H54 (cell line): ENCODE measurements at places on chromosomes 3 and 15.

DNA sequence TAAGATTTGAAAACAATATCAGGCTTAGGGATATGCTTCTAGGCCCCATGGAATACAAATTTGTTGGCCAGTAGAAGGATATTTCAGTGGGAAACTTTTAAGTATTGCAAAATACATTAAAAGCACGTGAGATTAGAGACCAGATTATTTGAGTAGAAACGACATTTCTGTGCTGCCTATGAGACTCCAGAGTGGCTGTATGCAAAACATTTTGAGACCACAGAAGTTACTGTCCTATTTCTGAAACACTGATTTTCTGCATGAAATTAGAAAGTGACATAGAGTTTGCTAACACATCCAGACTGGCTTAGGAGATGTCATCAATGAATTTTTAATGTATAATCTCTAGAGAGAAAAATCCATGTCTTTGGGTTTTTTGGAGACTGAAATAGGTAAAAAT is 99.8 kb downstream of the KCNH8 start:
- no peak for DNase-seq

DNA sequence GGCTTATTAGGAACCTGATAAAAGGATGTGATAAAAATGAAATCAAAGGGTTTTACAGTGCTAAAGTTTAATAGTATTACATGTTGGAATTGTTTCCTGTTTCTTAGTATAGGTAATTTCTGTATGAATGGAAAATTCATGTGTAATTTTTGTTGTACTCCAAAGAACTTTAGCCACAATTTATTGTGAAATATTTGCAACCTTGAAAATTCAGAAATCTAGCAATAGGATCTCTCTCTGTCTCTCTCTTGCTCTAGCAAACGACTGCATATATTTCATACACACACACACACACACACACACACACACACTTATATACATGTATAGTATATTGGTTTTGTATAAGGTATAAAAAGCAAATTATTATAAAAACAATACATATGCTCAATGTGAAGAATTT is 59.6 kb downstream of the PIAS1 start:
- DNase-seq = no peak

- no peak for DNase-seq
Measured at GRCh38 chr3:177234121-177234520, 36.8 kb upstream of the TBL1XR1 start.

DNA sequence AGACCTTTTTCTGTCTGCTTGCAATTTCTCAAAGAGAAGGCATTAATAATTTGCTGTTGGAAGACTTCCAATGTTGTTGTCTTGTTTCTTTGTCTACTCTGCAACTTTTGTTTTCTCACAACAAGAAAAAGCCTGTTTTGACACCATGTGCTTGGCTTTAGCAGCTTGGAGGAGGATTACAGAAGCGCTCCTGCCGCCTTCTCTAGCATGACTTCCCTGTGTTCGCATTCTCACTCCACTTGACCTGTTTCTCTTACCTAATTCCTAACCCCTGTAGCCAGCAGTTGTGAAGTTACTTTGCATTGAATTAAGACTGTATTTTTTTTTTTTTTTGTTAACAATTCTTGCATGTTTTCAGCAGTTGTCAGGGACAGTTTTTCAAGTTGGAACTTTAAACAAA is 235.3 kb upstream of the GOLIM4 start:
- no peak for DNase-seq

DNA sequence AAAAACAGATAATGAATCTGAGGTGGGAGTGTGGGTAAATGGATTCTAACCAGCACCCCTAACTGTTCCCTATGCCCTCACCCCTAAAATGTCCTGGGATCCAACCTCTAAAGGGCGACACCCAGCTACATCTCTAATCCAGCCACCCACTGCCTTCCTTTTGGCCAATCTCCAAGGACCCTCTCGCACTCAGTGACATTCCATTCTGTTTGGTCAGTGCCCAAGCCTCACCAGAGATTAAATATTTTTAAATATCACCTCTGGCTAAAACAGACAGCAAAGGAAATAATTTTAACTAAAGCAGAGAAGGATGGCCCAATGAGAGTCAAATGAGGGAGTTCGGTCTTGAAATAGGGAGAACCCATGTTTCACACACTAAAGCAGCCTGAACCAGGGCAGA is 19.9 kb upstream of the SCN10A start:
- DNase-seq = no peak

GRCh38 chr3:34869696-34870095 is 769.6 kb upstream of the ARPP21 start:
- no peak for DNase-seq

DNA sequence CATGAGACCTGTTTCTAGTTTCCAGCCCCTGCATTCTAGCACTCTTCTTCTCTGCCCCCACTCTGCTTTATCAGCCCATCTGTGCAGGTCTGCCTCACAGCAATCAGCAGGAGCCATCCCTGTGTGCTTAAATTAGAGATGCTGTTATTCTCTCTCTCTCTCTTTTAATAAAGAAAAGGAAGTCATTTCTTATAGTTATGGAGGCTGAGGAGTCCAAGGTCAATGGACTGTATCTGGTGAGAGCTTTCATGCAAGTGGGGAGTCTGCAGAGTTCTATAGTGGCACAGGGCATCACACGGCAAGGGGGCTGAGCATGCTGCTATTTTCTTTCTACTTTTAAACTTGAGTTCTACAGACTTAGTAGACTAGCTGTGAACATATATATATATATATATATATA is 4.5 kb upstream of the ST6GAL1 start:
- no peak for DNase-seq

DNA sequence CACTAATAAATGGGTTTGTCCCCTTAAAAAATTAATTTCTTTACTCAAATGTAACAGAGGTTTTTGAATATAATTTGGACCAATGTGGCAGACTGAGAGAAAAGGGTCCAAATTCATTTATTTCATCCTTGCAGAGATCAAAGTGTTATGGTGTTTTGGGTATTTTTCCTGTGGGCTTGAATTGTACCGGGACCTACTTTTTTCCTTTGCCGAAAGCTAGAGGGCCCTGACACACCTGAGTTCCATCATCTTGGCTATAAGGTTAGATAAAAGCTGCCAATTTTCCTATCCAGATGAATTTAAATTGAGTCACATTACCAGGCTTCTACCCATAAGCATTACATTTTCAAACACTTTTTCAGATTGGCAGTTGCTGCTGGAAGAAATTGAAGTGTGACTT is 908 bp downstream of the CCNB2 start:
- DNase-seq = no peak

- no peak for DNase-seq
Measured at GRCh38 chr15:66598095-66598815, 32.5 kb upstream of the LCTL start.

- no peak for DNase-seq
Measured at GRCh38 chr3:17931131-17931530, 188.7 kb upstream of the TBC1D5 start.

GRCh38 chr3:66948041-66948440 is 50.1 kb upstream of the KBTBD8 start:
- no peak for DNase-seq
